T-helper 1 cell (primary cell): ENCODE measurements at places on chromosomes 3 and 15.
A peak's percentile ranks its signal among the peaks of the same experiment; 100 is the strongest.

DNA sequence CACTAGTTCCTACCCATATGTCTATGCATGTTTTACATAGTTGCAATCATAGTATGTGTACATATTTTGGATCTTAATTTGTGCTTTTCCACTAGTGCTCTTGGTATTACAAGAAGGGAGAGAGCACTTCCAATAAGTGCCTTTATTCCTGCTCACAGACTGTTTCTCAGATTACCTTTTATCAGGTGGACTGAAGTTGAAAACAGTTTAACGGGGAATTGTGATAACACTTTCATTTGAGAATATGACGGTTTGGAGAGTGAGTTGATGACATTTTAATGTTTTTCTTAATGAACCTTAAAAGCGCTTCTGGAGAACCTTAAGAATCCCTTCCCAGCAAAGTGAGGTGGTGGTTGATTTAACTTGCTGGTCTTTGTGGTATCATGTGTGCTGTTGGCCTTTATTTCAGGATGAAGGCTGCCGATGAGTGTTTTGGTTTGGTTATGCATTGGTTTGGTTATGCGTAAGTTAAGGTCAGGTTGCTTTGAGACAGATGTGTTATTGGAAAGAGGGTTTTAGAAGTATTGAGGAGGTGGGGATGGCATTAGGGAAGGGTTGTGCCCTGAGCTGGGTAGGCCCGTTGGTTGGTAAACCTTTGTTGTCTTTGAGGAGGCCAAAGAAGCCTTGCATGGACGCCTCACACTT lies 2.8 kb downstream of the EDEM1 start:
- no peak for DNase-seq

DNA sequence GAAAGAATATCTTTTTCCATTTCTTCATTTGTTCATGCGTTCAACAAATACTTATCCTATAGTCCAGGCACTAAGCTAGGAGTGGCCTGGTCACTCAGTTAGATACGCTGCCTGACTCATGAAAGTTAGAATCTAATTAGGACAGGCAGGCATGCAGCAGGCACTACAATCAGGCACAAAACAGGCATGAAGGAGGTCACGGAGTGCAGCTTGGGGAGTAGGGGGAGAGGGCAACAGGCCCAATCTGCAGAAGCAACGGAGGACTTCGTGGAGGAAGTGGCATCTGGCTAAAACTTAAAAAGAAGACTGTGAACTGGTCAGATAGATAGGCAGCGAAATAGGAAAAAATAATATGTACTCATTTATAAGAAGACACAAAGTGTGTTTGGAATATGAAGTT lies 420.9 kb downstream of the MAGI1 start:
- DNase-seq, result no peak

GRCh38 chr15:73034221-73034620 lies 18.0 kb upstream of the NEO1 start:
- no peak for DNase-seq

DNA sequence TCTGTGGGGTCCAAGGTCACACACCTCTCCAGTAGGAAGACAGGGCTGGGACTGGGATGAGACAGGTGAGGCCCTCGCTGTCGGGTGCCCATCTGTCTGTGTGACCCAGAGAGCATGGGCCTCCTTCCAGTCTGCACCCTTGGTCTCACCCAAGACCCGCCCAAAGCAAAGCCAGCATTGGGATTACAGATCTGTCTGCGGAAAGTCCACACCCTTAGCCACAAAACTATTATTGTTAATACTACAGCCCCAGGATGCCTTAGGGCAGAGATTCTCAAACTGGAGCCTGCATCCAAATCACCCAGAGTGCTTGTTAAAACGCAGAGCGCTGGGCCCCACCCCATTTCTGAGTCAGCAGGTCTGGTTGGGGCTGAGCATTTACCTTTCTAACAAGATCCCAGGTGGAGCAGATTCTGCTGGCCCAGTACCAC lies 58.5 kb upstream of the ZNF148 start:
- no peak for DNase-seq

- peak; percentile 20 for DNase-seq
Observed at GRCh38 chr15:60932051-60932915, 296.8 kb downstream of the RORA start.

DNA sequence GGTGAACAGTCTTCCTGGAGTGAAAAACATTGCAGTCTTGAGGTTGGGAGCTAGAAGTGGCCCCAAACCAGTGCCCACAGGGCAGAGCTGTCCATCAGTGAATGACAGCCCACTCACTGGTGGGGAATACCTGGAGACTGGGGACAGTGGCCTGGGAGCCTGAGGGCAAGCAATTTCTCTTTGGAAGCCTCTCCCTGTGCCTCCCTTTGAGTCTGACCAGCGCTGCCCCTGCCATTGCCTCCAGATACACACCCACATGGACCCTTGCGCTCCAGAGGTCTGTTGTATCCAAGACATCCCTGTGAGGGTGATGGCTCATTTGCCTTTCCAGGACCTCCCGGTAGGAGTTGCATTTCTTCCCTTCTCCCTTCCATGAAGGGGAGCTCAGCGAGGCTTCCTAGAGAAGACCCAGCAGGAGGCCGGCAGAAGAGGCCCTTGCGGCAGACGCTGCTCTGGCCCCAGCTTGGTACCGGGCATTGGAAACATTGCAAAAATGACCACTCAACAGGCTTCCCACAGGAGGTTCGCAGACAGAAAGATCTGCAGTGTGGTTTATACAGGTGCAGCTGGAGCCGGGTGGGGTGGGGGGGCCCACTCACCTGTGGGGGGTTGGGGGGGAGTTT lies 38.5 kb downstream of the KLF13 start:
- DNase-seq, result no peak

DNA sequence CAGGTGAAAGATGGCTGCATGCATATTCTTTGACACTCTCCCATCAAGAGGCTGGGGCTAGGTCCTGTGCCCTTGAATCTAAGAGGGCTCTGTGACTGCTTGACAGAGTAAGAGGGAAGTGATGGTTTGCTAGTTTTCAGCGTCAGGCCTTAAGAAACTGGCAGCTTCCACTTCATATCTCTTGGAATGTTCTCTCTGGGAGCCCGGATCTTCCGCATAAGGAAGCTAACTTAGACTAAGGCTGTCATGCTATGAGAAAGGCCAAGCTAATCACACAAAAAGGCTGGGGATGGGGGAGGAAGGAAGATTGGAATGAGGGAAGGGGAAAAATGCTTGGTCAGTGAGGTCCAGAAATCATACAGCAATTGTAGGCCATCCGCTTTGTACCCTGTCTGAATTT lies 50.0 kb downstream of the MB21D2 start:
- no peak for DNase-seq

DNA sequence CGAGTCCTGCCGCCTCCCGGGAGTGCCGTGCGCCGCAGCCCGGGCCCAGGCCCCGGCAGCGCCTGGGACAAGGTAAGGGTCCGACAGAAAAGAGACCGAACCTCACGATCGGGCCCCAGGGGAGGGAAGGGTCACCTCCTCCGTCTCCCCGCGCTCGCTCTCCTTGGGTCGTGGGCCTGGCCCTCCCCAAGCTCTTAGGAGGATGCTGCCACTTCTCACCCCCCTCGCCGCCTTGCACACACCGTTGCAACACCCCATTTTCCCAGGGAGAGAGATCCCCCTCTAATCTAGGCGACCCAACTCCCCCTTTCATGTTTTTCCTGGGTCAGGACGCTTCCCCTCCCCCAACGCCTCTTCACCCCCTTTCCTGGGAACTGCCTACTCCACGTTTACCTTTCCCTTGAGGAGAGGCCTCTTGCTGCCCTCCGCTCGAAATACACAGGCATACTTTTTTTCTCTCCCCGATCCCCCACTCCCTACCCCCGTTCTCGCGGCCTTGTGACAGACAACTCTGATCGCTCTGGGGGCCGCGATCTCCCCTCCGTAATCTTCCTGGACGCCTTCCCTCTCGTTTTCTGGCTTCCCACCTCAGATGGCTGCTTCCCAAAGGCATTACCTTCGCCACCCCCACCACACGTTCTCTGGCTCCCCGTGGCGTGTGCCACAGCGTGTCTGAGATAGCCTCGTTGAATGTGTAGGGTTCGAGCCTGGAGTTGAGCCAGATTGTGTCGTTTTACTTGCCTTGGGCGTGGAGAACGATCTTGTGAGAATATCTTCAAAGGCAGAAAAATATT lies 688 bp downstream of the SETD5 start:
- DNase-seq, result peak; percentile 8

- no peak for DNase-seq
Observed at GRCh38 chr3:160564949-160565441, 376 bp downstream of the KPNA4 start.

GRCh38 chr3:143535994-143536784 lies 312.1 kb downstream of the SLC9A9 start:
- no peak for DNase-seq

DNA sequence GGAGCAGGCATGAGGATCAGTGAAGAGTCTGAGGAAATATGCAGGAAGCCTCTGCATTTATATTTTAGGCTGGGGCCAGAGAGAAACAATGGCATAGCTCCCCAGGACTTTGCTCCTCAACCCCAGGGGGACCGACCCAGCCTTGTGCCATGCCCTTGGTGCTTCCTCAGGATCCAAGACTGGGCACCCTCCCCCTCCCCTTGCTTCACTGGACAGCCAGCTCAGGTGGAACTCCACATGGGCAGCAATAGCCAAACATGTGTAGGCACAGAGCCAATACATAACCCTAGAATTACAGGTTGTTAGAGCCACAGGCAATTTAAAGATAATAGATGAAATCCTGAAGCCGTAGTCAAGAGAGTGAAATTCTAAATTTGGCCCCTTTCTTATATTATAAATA lies 73.0 kb upstream of the ETV5 start:
- DNase-seq, result no peak

- DNase-seq, result no peak
Observed at GRCh38 chr15:75232826-75233503, 25.2 kb upstream of the GOLGA6C start.

GRCh38 chr3:53180305-53181023 lies 19.5 kb downstream of the PRKCD start:
- no peak for DNase-seq

DNA sequence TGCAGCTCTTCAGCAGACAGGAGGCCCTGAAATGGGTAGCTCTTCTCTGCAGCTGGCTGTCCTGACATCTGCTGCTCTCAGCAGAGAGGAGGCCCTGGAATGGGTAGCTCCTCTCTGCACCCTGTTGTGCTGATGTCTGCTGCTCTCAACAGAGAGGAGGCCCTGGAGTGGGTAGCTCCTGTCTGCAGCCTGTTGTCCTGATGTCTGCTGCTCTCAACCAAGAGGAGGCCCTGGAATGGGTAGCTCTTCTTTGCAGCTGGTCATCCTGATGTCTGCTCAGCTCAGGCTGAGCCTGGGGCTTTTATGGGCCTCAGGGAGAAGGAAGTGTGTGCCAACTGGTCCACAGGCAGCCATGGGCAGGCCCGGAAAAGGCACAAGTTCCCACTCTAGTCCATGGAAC lies 66.6 kb downstream of the PIK3CB start:
- no peak for DNase-seq

GRCh38 chr3:126553284-126554084 lies 5.2 kb downstream of the C3orf22 start:
- no peak for DNase-seq

DNA sequence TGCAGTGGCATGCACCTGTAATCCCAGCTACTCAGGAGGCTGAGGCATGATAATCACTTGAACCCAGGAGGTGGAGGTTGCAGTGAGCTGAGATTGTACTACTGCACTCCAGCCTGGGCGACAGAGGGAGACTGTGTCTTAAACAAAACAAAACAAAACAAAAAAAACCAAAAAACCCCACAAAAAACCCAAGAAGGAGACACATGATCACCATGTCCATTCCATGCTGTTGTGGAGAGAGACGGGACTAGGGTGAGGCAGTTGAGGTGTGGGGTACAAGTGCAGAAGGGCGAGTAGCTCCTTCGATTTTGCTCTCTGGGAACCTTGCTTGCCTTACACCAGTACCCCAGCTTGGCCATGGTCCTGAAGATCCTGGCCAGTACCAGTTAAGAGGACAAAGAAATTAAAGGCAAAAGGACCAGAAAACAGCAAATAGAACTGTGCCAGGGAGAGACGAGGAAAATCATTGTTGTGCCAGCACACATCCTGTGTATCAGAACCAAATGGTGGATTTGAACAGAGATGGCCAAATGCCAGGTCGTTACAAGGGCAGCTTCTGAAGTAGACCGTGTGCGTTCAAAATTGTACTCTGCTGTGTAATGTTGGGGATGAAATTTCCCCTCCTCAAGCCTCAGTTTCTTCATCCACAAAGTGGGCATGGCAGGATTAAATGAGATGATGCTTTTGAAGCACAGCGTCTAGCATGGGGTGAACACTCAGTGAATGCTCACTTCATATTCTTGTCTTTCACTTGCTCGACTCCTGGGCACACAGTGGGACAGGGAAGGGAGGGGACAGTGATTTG lies 42.9 kb upstream of the CTSH start:
- no peak for DNase-seq

DNA sequence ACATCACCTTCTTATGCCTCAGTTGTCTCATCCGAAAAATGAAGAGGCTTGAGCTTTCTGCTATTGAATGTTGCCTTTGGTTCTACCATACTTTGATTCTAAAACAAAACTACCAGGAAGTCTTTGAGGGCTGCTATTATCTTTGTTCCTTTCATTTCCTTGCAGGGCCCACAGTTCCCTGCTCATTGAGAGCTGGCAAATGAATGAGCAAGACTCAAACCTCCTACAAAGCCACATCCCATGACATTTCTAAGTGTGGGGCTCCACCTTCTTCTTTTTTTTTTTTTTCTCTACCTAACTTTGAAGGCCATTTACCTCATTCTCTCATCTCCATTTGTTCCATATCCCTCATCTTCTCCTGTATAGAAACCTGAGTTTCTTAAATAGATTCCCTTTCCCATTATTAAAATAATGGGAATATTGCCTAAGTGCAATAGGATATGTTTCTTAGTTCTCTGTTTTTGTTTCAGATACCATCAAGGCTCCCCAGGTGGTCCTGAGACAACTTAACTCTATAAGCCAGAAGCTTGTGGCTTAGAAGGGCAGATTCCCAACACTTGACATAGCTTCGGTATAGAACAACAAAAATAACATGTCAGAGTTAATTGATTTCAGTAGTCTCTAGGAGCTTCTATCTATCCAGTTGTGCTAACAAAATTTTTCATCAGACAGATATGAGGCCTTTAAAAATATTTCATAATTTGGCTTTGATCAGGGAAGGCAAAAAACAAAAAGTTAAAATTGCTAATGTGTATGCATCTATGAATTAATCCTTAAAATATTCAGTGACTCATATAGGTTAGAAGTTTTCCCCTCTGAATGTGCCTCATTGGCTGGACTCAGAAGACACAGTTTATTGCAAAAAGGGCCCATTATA lies 951.6 kb downstream of the TUSC7 start:
- DNase-seq, result no peak

GRCh38 chr3:30496066-30496966 lies 110.1 kb upstream of the TGFBR2 start:
- DNase-seq, result no peak

GRCh38 chr3:29771602-29772001 lies 490.7 kb downstream of the RBMS3 start:
- no peak for DNase-seq

DNA sequence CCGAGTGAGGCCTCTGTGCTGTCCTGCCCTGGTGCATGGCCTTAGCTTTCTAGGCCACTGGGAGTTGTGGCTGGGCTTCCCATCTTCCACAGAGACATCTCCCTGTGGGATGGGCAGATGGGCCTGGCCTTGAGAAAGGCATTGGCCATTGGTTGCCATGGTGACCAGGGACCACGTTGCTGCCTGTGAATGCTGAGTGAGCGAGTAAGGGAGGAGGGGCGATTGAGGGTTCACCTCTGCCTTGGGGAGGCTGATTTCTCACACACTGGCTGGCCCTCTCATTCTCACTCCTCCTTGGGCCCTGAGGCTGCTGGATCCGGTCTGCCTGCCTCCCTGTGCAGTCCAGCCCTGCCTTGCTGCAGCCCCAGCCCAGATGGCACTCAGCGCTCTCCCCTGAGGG lies 26.4 kb upstream of the DOCK3 start:
- DNase-seq, result no peak

GRCh38 chr3:132288357-132288756 lies 28.9 kb upstream of the ACP3 start:
- no peak for DNase-seq

- DNase-seq, result no peak
Observed at GRCh38 chr15:51484781-51485180, 137.8 kb downstream of the DMXL2 start.
